HCT116 (cell line): ENCODE measurements at places on chromosomes 16 and 17. TPM values are rescaled to one million over a fixed set of nuclear protein-coding genes. Genes with fewer than 3 reads are reported as not detected.

- no peak for DNase-seq
Observed at GRCh38 chr16:59047114-59047513, 313.0 kb upstream of the GOT2 start.

DNA sequence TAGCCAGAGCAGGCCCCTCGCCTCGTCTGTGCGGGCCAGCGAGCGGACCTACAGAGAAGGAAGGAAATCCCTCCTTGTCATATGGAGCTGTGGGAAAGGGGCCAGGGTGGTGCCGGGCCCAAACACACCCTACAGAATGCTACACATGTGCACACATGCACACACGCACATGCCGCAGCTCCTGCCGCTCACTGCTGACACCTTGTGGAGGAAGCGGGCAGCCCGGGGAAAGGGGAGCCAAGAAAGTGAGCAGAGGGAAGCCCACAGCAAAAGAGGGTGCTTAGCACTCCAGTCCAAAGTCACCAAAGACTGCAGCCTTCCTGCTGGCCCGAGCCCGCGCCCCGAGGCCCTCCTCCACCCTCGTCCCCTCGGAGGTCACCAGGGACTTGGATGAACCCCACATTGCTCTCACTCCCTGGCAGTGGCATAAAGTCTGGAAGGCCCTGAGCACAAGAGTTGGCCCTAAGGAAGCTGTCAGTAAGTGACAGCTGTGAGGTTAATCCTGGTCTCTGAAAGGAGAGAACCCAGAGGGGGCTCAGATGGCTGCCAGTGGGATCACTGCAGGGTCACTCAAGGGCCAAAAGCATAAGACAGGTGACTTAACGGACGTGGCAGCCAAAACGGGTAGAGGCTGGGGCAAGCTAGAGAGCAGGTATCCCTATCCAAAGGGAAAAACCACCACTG lies 68.2 kb downstream of the MYO18A start:
- no peak for DNase-seq

CDH13 gene
- total RNA-seq = not detected

ANKFN1 gene
- 1.1 TPM for total RNA-seq

RNU2-1 gene
- total RNA-seq = 5,800 TPM

CCDC78 gene
- total RNA-seq = 22.9 TPM

- DNase-seq = no peak
Observed at GRCh38 chr16:8634991-8635736, 13.7 kb downstream of the METTL22 start.

KCNJ18 gene
- total RNA-seq = not detected

GCSH gene
- total RNA-seq = 117 TPM

SLC52A1 gene
- total RNA-seq = not detected

GRCh38 chr16:61500851-61501250 lies 535.4 kb downstream of the CDH8 start:
- no peak for DNase-seq

- no peak for DNase-seq
Observed at GRCh38 chr16:12160815-12161550, 184.4 kb downstream of the SNX29 start.

GRCh38 chr16:50261707-50262235 lies 4.6 kb upstream of the ADCY7 start:
- DNase-seq = no peak

C17orf50 gene
- not detected for total RNA-seq

MYH8 gene
- total RNA-seq = not detected

CTRB2 gene
- 10.0 TPM for total RNA-seq

- DNase-seq = no peak
Observed at GRCh38 chr16:2520784-2521531, 787 bp downstream of the AMDHD2 start.

RPGRIP1L gene
- 10.3 TPM for total RNA-seq

DNA sequence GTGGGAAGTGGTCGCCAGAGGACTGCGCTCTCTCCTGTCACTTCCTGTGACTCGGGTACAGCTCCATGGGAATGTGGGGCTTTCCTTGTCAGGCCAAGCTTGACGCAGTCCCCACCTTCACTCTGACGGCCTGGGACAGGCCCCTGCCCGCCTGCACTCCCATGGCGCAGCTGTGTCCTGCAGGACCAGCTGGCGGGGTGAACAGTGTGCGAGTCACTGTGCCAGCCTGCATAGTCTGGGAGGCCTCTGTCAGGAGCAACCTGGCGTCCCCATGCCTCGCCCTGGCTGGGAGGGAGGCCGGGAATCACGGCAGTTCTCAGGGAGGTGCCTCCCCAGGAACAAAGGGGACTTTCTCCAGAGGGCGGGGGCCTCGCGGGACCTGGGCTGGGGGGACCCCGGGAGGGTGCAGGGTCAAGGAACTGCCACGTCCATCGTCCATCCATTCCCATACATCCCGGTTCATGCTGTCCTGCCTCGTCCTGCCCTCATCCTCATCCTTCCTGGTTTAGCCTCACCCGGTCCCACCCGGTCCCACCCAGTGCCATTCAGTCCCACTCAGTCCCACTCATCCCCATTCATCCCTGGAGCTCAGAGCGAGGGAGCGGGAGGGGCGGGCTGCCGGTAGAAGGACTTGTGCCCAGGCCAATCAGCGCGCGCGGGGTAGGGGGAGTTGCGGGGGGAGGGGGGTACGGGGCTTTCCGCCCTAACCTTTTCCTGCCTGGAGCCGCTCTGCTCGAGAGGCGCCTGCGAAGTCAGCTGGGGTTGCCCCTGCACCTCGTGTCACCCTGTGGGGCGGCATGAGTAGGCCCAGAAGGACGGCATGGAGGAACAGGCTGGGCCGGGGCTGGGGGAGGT lies 13.4 kb downstream of the FLYWCH1 start:
- no peak for DNase-seq

- no peak for DNase-seq
Observed at GRCh38 chr17:79137015-79137788, 62.6 kb downstream of the ENGASE start.

DNA sequence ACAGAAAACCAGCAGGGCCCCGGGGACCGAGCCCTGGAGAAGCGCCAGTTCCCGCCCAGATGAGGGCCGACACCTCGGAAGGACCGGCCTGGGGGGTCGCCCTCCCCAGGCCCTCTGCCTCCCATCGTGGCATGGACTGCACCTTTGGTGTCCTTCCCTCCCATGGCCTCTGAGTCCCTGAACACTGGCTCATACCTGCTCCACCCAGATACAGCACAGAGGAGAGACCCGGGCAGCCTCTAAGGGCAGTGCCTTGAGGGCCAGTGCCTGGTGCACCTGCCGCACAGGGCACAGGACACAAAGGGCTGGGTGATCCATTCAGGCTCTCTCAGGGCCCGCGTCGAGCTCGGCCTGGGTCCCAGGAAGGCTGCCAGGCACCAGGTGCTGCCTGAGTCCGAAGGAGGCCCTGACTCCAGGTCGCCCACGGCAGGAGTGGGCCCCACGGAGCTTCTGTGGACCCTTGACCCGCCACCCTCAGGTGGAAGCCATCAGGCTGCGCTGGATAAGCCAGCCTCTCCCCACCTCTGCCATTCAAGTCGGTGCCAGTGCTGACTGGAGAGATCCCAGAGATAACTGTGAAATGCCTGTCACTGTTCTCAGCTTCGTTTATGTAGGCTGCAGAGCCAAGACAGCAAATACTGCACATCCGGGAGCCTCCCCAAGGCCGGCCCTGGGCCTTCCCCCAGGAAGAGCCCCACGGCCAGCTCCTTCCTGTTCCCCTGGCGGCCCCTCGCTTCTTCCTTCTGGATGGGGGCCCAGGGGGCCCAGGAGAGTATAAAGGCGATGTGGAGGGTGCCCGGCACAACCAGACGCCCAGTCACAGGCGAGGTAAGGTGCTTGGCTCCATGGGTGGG lies at the start of gene ZG16B:
Gene ZG16B, plus strand, starts transcription at position 803 of the 854 bp plus-strand sequence. CDS start 139 bp downstream, outside the sequence.
- no peak for DNase-seq

DNA sequence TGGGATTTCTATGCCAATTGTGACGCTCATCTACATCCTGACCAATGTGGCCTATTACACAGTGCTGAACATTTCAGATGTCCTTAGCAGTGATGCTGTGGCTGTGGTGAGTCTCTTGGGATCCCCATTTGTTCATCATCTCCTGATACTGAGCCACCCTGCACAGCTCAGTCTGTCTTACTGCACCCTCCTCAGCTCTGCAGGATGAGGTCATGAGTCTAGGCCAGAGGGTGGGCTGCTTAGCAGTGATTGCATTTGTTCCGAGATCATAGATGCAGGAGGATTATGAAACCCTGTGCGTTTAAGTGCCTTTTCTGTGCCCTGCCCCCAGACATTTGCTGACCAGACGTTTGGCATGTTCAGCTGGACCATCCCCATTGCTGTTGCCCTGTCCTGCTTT lies 19.5 kb downstream of the SLC7A6OS start:
- no peak for DNase-seq

TRPV2 gene
- total RNA-seq = 2.7 TPM

DNA sequence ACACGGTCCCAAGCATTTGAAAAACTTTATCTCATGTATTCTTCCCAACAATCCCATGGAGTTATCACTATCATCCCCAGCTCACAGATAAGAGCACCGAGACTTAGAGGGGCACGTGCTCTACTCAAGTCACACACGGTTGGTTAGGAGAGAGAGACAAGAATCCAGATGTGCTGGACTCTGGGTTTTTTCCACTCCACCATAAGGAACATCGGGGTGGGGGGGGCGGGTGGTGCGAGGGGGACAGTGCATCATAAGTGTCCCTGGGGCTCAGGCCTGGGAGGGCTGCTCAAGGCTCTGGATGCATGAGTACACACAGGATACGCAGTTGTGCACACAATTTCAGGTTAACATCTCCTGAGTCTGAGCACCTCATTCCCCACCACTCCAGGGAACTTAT lies 7.4 kb downstream of the CDC42EP4 start:
- no peak for DNase-seq

DNA sequence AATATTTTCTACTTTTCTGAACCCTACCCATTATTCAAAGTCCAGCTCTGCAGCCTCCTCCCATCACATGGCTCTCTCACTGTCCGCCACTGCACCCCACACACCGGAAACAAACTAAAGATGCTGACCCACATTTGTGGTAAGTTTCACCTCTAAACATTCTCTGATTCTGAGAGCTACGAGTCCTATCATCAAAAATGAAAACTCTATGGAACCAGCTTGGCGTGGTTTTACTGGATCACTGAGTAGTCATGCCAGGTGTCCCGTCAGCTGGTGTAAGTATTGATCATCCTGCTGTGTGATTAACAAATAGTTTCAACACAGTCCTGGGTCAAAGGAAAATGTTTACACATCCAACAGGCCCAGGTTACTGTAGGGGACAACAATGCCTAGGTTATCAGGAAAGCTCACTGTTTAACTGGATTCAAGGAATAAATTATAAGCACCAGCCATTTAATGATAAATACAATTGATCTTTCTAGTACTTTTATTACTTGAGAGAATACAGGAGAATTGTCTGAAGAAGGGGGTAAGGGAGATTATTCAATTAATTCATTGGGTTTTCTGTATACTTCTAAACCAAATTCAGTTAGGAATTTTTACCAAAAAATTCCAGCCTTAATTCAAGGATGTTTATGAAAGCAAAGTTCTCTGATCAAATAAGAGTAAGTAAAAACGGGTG lies 33.9 kb downstream of the CYTH1 start:
- DNase-seq = no peak

DNA sequence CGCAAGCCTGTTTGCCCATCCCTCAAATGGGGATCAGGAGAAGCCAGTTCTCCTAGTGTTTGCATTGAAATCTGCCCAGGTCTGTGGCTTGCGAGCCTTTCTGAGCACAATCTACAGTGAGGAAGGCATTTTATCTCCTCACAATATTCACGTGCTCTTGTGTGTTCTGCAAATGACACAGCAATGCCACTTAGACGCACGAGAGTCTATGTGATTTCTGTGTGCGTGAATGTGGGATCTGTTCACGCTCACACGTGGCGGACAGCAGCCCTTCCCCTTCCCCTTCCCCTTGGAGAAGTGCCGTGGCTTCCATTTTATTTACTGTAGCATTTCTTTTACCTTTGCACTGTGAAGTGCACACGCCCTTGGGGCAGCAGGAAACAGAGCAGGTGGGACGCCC lies 17.7 kb upstream of the CBFA2T3 start:
- DNase-seq = no peak

DNA sequence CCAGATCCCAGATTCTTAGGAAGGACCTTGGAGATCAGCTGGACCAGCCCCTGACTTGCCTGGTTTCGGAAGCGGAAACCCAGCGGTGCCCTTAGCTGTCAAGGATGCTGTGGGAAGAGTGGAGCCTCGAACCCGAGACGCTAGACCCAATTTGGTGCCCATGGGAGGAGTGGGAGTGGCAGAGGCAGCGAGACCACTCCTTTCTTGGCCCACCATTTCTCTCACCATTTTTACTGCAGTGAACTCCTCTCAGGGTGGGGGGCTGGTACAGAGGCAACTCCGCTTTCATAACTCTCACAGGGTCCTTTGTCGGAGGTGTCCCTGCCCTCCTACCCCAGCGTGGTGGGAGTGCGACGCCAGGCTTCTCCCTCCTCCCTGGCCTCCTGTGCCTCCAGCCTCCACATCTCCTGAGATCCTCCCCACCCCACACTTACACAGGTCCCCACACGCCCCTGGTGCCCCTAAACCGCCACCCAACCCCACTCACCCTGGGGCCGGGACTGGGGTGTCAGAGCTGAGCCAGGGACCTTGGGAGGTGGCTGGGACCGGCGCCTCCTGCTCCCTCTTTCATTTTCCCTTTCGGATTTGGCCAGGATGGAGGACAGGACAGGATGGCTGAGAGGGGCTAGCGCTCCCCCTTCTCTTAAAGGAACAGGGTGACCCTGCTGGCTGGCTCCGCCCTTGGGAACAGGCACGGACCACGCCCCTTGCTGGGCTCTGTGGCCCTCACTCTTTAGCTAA lies at the start of gene GJD3:
Gene GJD3, minus strand, starts transcription at position 617 of the 741 bp plus-strand sequence. CDS start 922 bp downstream, outside the sequence.
- no peak for DNase-seq

DNA sequence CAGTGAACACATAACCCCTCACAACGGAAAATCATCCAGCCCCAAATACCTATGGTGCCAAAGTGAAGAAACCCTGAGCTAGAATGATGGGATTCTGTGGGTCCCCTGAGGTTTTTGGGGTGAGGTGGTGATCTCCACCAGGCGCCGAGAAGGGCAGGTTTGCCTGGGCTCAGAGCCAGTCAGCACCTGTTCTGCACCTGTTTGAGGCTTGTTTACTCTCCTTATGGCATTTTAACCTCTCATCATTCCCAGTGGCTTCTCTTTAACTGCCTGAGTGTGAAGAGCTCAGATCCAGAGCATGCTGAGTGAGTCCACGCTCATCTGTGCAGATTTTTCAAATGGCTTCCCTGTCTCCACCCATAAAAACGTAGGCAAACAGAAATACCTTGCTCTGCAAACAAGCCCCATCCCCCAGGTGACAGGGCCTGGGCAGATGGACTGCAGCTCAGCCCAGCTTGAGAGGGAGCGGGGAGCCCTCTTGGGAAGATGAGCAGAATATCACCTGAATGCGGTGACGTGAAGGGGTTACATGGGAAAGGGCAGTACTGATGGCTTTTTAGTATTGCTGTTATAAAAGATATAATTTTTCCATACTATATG lies 40.1 kb upstream of the CLEC19A start:
- DNase-seq = no peak

TRPV3 gene
- total RNA-seq = 1.4 TPM

DNA sequence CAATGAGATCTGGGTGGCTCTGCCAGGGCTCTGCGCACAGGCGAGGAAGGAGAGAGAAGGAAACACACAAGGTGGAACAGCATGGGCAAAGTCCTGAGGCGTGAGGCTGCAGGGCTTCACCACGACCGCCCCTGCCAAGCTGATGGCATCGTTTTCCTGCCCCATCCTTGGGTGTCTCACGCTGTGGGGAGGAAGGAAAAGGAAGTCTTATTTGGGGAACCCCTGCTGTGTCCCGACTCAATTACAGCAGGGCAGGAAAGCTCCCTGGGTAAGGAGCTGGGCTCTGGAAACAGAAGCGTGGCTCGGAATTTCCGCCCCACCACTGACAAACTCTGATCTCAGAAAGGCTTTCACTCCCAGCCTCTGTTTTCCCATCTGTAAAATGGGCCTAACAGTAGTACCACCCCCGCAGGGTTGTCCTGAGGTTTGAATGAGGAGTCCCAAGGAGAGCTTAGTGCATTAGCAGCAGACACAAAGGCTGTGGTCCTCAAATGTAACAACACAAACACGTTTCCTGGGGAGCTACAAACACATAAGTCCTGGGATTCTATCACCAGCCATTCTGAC lies 3.2 kb upstream of the CDH5 start:
- DNase-seq = no peak
